ENCODE measurements at places on chromosomes 4 and X.

DNA sequence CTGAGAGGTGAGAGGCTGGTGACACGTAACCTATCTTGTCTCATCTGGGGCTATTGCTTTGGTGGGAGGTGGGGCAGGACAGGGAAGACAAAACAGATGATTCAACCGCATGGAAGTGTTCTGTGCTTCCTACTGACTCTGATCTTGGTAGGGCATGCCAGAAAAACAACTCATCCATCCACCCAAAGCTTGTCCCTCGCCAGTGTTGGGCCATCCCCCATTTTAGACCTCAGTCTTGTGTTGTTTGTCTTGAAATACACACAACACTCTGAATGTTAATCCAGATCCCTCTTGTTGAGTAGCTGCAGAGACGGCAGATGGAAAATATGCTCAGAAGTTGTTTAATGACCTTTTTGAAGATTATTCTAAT, 377 bp downstream of the CHRNA9 start:
- DNase-seq: no peak

DNA sequence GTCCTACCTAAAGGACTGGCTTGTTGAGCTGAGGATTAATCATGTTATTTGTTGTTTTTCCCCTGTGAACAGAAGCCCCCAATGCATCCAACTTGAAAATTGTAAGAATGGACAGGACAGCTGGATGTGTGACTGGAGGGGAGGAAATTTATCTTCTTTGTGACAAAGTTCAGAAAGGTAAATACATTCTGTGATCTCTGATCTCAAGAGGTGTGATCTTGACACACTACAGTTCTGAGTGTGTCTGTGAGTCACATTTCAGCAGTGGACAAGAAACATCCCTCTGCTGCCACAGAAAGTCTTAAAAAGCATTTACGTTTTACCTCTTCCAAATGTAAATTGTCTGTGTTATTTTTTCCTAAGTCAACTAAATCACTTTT, 79.3 kb downstream of the NFKB1 start:
- DNase-seq: no peak

DNA sequence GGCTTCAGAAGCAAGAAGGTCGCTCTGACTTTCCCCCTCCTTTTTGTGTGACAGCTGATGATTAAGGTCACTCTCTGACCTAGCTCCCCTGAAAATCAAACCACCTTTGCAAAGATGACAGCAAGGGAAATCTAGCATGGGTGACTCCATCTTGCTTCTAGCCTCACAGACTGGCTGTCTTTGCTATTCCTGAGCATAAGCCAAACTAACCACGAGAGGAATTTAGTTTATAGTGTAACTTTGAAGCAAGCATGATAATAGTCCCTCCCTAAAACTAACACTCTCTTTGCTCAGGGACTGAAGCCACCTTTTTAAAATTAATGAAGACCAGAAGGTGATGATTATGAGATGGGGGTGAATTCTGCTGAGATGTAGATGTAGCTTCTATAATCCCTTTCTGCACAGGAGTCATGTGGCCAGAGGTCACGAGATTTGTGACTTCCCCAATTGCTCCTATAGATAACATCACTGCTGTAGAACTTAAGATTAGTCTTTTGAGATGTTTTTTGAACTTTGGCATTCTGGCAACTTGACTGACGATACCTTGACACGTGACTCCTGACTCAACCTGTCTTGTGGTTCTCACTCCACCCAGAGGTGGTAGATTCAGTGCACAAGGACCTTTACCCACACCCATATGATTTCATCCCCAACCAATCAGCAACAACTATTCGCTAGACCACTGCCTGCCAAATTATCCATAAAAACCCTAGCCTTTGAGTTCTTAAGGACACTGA, 14.9 kb upstream of the PDE5A start:
- DNase-seq: no peak

DNA sequence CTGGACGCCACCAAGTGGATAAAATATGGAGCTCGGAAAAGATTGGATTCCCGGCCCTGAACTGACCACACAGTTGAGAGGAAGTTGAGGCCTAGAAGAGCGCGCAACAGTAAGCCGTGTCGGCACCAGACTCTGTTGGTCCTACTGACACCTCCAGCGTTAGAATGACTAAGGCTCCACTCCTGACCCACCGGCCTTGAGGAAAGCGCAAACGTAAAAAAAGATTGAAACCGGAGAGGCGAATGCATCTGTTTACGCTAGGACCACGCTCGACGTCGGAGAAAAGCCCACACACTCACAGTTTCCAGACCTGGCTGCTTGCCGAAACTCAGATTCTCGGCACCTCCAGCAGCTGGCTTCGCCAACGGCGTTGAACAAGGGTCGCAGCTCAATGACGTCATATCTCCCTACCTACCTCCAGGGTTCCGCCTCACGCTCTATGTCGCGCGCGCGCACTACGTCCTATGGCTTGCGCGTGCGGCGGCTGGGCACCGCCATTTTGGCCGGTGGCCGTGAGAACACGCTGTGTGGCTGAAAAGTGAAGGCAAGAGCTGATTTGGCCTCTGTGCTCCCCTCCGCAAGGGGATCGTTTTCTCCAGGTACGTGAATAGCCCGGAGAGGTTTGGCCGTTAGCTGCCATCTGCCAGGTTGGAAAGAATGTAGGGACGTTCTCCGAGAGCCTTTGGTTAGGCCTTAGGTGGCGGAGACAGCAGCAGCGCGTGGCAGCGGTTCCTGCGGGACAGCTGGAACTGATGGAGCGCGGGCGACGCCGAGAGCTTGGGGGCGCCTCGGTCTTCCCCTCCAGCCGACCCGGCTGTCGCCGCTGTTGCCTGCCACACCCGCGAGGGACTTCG, at the start of the genes ABCE1 and ANAPC10:
Gene ABCE1, plus strand, starts transcription at position 491 of the 854 bp plus-strand sequence. CDS start 6,102 bp downstream, outside the sequence.
Gene ANAPC10, minus strand, starts transcription at position 376 of the 854 bp plus-strand sequence. CDS start 2,097 bp downstream, outside the sequence.
- peak; percentile 83 for DNase-seq

GRCh38 chrX:16711893-16712547, 449 bp downstream of the CTPS2 start:
- no peak for DNase-seq

DNA sequence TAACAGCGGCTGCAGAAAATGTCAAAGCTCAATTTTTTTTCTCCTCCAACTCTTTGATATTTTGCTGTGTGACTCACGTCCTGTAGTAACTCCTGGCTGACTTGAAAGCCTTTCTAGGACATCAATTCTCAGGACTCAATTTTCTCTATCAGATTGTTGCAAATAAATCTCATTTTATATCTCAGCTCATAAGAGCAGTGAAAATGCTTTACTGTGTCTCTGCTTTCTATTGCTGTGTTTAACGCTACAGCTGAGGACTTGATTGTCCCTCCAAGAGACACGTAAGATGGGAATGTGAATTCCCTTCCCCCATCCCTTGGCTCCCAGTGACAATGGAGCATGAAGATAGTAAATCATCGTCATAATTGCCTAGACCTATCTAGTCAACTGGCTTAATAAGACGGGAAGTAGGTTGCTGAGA, 20.5 kb upstream of the CBR4 start:
- DNase-seq: no peak

- DNase-seq: no peak
Measured at GRCh38 chr4:90419124-90419711, 292.0 kb downstream of the CCSER1 start.

- DNase-seq: no peak
Measured at GRCh38 chr4:109375778-109376414, 57.7 kb upstream of the SEC24B start.

All from nucleus accumbens (tissue), 56 donors.